Right renal pelvis (tissue), 4 donors: ENCODE measurements at places on chromosomes 1 and 21.

GRCh38 chr21:31132574-31133242 is 94.4 kb upstream of the KRTAP19-8 start:
- DNase-seq = no peak

GRCh38 chr1:216518844-216519627 is 95.8 kb upstream of the USH2A start:
- no peak for DNase-seq

GRCh38 chr1:30323352-30323751 is 400.0 kb downstream of the MATN1 start:
- no peak for DNase-seq

- no peak for DNase-seq
These were observed 312.8 kb downstream of the CAMTA1 start for GRCh38 chr1:7097938-7098592.

- no peak for DNase-seq
These were observed 151.7 kb upstream of the NEGR1 start for GRCh38 chr1:72434070-72434469.

DNA sequence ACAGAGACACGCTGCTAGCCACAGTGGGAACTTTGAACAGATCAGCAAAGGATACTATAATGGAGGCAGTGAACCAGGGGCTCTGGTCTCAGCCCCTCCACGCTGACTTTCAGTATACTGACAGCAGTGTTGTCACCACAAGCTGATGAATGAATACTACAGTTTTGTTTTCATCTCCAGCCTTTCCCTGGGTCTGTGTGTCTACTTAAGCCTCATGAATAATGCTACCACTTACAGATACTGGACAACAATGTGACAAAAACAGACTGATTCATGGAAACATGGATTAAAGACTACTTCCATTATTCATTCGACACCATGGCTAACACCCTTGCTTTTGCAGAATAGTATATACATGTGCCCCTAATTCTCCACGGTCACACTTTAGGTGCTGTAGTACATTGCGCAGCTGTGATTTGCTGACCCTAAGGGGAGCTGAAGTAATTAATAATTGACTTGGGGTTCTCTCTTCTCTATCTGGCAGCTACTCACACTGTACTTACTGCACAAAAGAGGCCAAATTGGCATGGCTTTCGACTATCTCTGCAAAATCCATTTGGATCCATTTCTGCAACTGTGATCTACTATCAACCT is 203.2 kb upstream of the LYPLAL1 start:
- no peak for DNase-seq
